ENCODE measurements at places on chromosomes 16 and 17. TPM values are rescaled to one million over a fixed set of nuclear protein-coding genes. Genes with fewer than 3 reads are reported as not detected.

MYOCD gene
- not detected for total RNA-seq

CYBA gene
- total RNA-seq, result 290 TPM

TERB1 gene
- total RNA-seq, result 0.34 TPM

CDRT15 gene
- not detected for total RNA-seq

SCN4A gene
- 0.32 TPM for total RNA-seq

SSTR5 gene
- total RNA-seq, result not detected

NPW gene
- total RNA-seq, result 2.8 TPM

SLC38A8 gene
- not detected for total RNA-seq

CIAO2B gene
- 167 TPM for total RNA-seq

ESRP2 gene
- 0.15 TPM for total RNA-seq

RTN4RL1 gene
- total RNA-seq, result not detected

ZSWIM7 gene
- total RNA-seq, result 14.8 TPM

ZNF287 gene
- total RNA-seq, result 6.3 TPM

SPATA32 gene
- 0.13 TPM for total RNA-seq

EVPLL gene
- total RNA-seq, result not detected

IL34 gene
- not detected for total RNA-seq

TSPOAP1 gene
- total RNA-seq, result 107 TPM

KRTAP9-4 gene
- not detected for total RNA-seq

NEK8 gene
- total RNA-seq, result 4.9 TPM

SLFN12L gene
- total RNA-seq, result 56.1 TPM

ARRB2 gene
- total RNA-seq, result 281 TPM

NAGS gene
- 0.48 TPM for total RNA-seq

C17orf50 gene
- total RNA-seq, result not detected

ALDOC gene
- total RNA-seq, result 335 TPM

HOXB9 gene
- 0.40 TPM for total RNA-seq

TEKT5 gene
- 2.4 TPM for total RNA-seq

C16orf87 gene
- 15.6 TPM for total RNA-seq

COASY gene
- total RNA-seq, result 108 TPM

RBFOX1 gene
- total RNA-seq, result not detected

SLC22A31 gene
- 0.34 TPM for total RNA-seq

SEZ6L2 gene
- total RNA-seq, result not detected

CLDN7 gene
- 0.52 TPM for total RNA-seq

Data from activated T-helper 17 cell treated with anti-CD3 and anti-CD28 coated beads, Interleukin-2, amount 50 U/mL, for 72 hours (primary cell).